HS-5 (cell line): ENCODE measurements at places on chromosomes 12 and 14.

DNA sequence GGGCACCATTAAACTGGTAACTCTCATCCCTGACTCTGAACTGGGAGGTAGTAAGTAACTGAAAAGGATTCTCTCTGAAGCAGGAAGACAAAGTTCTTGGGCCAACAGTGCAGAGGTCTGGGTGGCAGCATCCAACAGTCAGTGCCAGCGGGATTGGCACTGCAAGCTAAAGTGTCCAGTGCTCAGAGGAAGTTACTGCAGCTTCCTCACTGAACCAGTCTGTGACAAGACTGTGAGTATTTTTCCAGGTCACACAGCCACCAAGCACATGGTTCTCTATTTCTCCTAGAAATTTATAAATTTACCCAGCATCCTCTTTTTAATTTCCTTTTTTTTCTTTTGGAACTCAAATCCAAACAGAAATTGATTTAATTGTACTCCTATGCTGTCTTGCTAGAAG, 81.6 kb upstream of the FAR2 start:
- DNase-seq, result no peak

GRCh38 chr12:2319737-2320506, 267.1 kb downstream of the CACNA1C start:
- DNase-seq, result no peak

DNA sequence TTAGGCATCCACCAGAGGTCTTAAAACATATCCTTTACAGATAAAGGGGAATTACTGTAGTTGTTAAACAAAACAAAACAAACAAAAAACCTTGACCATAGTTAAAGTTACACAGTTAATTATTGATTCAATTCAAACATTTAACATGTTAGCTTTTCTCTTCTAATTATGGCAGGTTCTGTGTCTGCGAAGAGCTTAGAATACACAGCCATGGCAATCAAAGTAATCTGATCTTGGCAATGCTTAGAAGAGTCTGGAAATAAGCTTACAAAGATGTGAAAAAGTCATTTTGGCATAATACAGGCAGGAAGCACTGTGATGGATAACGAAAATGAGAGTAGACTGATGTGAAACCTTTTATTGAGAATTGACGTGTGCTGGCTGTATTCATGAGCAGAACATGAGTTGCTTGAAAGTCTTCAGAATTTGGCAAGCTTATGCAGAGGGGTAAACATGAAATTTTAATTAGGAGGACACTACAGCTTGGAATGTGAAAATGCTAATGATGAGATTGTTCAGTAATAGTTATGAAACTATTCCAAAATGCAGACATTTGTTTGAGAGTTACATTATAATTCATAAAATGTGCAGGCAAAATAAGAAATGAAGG, 629.6 kb downstream of the FSCB start:
- DNase-seq, result no peak

DNA sequence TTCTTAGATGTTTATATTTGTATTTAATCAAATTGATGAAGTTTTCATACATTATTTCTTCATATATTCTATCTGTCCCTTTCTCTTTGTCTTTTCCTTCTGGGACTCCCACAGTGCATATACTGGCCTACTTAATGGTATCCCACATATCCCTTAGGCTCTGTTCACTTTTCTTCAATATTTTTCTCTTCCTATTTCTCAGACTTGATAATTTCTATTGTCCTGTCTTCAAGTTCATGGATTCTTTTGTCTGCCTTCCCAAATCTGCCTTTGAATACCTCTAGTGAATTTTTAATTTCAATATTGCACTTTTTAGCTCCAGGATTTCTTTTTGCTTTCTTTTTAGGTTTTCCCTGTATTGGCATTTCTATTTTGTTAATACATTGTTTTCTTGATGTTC, 33.4 kb downstream of the IFT81 start:
- DNase-seq, result no peak

DNA sequence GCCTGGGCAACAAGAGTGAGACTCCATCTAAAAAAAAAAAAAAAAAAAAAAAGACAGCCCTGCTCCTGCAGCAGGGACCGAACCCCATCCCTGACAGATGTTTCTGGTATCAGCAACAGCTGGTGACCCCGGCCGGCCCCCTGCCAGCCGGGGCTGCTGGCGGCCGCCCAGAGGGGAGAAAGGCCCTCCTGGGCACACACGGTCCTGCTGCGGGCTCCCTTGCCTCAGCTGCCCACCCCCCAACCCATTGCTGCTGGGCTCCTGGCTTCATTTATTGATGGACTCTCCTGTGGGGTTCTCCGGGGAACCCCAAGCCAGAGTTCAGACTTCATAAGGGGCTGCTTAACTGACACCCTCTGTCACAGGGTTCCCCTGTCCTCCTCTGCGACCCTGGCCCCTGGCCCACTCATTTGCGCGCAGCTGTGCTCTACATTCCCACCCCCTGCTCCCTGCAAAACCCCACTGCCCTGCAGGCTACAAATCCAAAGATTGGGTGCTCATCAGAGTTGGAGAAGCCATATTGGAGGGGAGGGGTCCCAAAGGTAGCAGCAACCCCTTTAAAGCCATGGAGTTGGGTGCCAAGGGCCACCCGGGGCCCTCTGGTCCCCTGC, 103.6 kb upstream of the RTL1 start:
- DNase-seq, result no peak

GRCh38 chr12:113203852-113204760, 17.2 kb upstream of the TPCN1 start:
- no peak for DNase-seq

DNA sequence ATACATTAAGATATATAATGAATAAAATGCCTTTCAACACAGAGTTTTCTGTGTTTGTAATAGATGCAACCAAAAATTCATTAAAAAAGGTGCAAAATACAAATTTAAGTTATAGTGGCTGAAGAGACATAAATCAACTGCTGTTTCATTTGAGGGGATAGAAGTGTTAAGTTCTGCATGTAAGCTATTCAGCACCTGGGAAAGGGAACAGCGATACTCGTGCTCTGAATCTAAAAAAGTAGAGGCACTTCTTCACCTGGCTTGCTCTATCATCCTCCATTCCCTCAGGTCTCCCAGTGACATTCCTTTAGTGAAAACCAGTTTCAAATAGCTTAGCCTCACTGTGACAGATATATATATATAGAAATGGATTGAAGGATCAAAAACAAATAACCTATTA, 222.6 kb downstream of the ACSS3 start:
- DNase-seq, result no peak

DNA sequence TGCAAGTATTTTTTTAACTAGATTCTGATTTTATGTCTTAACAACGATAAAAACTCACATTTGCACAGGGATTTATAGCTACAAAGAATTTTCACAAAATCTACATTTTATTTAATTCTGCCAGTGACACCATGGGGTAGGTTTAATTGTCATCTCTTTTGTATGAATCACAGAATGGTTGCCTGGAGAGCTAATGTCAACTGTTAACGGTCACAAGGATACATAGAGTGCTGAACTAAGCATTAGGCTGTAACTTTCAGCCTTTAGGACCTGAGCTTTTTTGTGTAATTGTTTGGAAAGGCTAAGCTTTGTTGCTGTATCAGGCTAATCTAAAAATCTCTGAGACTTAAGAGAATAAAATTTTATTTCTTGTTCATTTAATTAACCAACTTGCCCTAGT, 465.3 kb upstream of the TBX3 start:
- no peak for DNase-seq

DNA sequence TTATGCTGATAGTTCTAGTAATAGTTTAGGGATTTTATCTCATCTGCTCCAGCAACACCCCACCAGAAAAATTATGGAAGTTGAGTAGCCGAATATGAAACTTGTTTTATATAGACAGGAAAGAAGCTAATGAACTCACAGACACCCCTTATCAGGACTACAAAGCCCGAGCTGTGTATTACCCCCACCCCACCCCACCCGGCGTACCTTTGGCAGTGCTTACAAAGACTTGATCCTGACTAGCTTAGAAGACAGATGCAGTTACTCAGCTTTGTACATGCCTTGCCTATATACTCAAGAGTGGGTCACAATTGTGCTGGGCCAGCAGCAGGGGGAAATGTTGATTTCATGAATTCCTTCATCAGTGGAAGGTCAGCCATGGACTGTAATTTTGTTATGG, 22.4 kb downstream of the PROX2 start:
- DNase-seq, result no peak

- no peak for DNase-seq
These were observed 41.8 kb downstream of the CPM start for GRCh38 chr12:68891141-68891540.

- DNase-seq, result no peak
These were observed 274.5 kb upstream of the SOX5 start for GRCh38 chr12:24223926-24224325.

DNA sequence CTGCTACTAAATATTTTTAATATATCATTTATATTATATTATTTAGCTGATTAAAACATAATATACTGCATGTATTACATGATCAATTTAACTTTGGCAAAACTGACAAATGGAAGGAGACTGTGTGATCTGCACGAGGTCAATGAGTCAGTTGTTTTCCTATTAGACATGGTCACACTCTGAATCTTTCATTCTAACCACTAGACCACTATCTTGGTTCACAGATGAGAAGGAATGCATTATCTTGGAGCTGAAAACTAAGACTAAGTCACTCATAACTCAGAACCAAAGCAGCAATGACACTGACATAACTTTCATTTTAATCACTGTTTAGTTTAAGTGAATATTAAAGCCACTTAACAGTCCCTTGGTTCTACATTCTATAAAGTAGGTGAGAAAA, 37.4 kb downstream of the GNPTAB start:
- peak; percentile 55 for DNase-seq

- DNase-seq, result no peak
These were observed 442 bp downstream of the ERG28 start for GRCh38 chr14:75660238-75660629.

DNA sequence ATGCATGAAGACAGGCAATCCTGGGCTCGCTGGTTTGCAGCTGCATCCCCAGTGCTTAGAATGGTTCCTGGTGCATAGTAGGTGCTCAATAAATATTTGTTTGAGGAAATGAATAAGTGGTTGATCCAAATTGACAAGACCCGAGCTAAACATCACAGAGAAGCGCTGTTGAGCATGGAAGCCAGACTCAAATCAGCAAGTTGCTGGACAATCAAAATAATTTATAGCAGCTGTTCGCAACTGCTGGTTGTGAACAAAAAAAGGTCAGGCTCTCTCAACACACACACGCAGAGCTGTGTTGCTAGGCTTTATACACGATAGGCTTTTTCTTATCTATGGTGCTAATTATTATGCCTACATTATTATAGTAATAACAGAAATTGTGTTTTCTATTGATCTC, 190.2 kb downstream of the TBX5 start:
- no peak for DNase-seq

DNA sequence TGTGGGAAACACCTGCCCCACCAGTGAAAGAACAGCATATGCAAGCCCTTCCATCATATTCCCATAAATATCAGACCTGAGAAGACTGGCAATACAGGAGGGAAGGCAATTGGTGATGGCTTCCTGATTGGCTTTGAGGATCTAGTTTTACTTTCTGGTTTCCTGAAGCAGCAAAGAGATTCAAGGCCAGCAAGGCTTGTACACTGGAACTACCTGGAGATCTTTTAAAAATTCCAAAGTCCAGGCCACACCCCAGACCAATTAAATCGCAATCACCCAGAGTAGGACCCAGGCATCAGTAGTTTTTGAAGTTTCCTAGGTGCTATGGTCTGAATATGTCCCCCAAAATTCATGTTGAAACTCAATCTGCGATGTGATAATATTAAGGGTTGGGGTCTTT, 2.9 kb upstream of the TEP1 start:
- DNase-seq, result no peak

- DNase-seq, result no peak
These were observed 10.9 kb upstream of the TC2N start for GRCh38 chr14:91878274-91878673.

DNA sequence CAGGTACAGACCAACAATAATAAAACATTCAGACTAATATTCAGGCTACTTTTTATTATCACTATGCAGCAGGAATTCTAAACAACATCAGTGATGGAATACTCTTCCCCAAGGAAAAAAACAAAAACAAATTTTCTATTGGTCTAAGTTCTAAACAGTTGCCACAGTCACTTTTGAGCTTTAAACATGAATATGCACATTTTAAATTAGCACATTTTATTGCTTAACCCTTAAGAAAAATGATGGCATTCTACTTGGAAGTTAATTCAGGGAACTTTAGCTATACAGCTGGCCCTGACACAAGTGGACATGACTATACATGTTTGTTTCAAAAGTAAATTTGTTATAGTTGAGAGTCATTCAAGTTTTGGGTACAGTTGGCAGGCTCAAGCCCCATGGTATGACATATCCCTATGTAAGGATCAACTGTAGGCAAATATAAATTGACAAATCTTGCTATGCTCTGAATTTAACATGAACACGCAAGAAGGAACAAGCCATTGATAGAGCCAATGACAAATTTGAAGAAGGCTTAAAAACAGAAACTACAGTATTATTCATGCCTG, 224.3 kb upstream of the AMIGO2 start:
- DNase-seq, result no peak

DNA sequence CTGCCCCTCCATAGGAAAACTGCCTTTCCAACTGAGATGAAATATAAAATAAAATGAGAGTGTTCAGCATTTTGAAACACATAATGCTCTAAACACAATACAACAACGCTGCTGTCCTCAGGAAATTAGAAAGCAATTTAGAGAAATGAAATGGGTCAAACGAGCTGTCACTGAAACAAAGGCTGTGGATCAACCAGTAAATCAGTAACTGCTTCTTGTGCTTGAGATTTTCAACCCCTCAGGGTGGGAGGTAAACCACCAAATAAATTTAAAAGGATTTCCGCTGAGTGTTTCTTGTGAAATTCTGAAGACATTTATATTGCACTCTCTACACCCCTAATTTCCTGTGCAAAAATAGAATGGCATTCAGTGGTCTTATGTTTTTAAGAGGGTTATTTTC, 657.1 kb upstream of the SEL1L start:
- DNase-seq, result no peak

GRCh38 chr14:94120667-94121340, 8.6 kb downstream of the IFI27L2 start:
- DNase-seq, result no peak

DNA sequence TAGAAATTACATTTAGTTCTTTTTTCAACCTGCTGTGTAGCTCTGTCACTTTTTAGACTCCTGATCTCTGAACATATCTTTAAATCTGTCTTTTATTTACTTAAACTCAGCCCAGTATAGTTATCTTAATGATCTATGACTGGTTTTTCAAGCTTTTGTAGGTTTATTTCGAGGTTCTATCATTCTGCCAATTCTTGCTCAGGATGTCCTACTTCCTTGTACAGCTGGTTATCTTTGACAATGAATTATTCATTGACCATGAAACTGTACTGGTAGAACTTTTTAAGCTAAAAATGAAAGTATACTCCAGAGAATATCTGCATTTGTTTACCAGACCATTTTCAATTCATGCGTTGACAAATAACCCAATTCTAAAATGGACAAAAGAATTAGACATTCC, 37.8 kb downstream of the TC2N start:
- no peak for DNase-seq

GRCh38 chr12:87660987-87661774, 368.0 kb downstream of the C12orf50 start:
- no peak for DNase-seq

DNA sequence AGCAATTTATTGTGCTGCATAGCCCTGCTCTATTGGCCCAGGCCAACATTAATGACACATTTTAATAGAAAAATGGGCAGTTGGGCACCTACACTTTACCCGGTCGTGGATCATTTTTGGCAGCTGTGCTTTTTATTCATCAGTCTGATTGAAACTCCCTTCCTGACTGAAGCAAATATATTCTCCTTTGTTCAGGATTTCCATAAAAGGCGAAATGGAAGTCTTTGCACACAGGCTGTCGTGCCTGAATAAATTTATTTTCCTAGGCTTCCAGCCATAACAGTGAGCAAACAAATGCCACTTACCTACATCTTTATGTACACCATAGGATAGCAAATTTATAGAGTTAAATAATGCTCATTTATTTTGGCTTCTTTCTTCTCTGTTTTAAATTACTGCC, 480.7 kb upstream of the DCN start:
- DNase-seq, result no peak
